ENCODE measurements at places on chromosomes 5 and 9.

GRCh38 chr5:65163698-65164097, 318.0 kb downstream of the ADAMTS6 start:
- no peak for DNase-seq

DNA sequence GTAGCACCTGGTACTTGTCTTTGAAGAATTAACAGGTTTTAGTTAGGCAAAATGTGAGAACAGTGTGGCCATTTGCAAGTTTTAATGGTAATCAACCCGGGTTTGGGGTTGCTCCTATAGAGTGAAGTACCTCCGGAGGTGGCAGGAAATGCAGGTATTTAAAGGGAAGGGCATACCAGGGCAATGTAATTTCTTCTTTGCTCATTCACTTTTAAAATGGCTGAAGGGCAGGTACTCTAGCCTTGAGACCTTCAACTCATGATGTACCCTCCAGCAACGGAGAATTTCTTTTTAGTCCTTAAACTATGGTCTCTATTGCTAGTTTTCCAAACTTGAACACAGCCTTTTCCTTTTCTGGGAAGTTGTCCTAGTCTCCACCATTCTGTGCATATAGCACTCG, 1.3 kb upstream of the HSPA4 start:
- DNase-seq: no peak

- no peak for DNase-seq
Observed at GRCh38 chr5:38105231-38105570, 153.2 kb upstream of the EGFLAM start.

DNA sequence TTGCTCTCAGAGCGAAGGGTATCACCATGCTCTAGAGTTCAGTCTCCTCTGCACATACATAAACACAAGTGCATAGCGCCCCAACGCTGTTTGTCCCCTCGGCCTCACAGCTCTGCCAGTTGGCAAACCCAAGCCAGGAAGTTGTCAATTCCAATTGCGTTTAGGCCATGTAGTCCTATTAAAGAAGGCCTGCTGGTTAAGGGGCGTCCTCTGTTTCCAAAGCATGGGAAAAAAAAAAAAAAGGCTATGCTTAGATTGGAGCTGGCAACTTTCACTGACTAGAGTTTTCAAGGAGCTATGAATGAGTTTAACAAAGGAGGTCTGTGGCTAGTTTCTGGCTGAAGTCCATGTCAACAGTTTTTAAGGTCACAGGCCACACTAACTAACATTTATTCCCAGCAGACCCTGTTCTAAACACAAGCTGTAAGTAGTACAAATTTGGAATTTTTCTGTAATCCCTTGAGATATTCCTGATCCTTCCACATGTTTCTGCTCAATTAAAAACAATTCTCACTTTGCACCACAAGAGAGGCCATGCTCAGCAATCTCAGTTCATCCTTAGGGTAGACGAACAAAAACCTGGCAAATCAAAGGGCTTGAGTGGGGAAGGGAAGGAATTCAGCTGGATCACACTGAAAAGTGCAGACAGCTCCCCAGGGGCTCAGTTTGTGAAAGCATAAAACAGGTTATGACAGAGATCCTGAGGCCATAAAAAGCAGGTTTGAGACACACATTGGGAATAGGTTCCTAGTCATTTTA, 187.7 kb downstream of the DENND1A start:
- no peak for DNase-seq

- no peak for DNase-seq
Observed at GRCh38 chr5:74386571-74387334, 253.8 kb downstream of the ENC1 start.

DNA sequence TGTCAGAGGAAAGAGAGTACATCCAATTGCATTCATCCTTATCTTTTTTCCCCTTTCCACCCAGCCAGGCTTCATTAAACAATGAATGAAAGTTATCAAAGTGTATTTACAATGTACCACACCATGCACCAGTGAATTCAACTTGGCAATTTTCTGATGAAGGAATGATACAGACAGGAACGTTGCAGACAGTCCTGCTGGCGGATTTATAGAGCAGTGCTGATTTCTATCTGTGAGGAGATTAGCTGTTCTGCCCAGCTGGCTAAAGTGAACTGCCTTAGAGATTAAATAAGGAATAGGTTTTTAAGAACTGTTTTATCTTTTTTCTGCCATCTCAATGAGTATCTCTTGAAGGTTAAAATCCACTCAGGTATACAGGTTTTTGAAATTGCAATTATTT, 403.9 kb downstream of the CDH18 start:
- DNase-seq: no peak

- no peak for DNase-seq
Observed at GRCh38 chr9:89274838-89275237, 36.2 kb upstream of the CKS2 start.

GRCh38 chr5:134509308-134510040, 16.0 kb upstream of the JADE2 start:
- DNase-seq: no peak

- no peak for DNase-seq
Observed at GRCh38 chr5:38468202-38468673, 88.2 kb downstream of the LIFR start.

GRCh38 chr5:6046296-6046967, 331.9 kb downstream of the MED10 start:
- DNase-seq: no peak

DNA sequence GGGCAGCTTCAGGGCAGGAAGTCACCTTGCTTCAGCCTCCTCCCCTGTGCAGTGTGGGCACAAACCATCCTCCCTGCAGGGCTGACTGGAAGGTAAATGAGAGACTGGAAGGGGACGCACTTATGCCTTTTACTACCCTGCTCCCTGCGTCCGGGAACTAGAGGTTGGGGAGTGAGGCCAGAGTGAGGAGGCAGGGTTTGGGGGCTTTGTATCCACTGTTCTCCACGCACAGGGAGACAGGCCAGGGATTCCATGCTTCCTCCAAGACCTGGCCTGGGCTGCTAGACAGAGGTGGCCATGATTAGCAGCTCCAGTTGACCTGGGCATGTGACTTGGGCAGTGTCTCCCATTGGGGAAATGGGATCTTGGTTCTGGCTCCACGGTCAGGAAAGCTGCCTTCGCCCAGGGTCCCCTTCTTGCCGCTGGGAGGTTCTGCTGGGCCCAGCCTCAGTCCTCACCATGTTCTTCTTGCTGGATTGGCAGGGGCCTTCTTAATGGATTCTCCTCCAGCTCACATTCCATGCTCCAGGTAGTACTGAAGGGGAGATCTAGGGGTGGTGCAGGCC, 37.0 kb upstream of the PSD2 start:
- DNase-seq: no peak

DNA sequence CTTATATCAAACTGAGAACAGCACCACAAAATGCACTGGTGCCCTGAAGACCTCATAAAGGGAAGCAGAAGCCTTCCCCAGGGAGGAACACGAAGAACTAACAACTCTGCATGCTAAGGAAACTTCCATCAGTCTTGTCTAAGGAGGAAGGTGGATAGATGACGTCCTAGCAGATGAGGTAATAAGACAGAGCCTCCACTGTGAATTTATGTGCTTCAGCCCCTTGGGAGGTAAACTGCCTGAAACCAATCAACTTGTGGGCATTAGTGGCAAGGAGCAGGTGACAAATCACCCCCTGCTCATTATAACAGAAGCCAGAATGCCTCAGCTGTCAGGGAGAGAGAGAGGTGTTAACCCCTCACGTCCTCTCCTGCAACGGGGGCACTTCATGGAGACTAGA, 48.9 kb upstream of the SPIN1 start:
- no peak for DNase-seq

GRCh38 chr5:125065741-125066140, 319.3 kb upstream of the ZNF608 start:
- no peak for DNase-seq

All from T-helper 1 cell (primary cell).